Left lung (tissue), 14 donors: ENCODE measurements at places on chromosomes 2 and 18. TPM values are rescaled to one million over a fixed set of nuclear protein-coding genes. Genes with fewer than 3 reads are reported as not detected.

Gene FECH
- total RNA-seq: 27.9 TPM

GRCh38 chr2:184633726-184634125, 35.4 kb downstream of the ZNF804A start:
- no peak overlapping the region for H3K4me3 ChIP-seq
- H3K36me3 ChIP-seq: no peaks in the 10 kb centered on the region
- H3K27ac ChIP-seq: no peak overlapping the region
- DNase-seq: no peak

- no peaks in the 10 kb centered on the region for H3K4me1 ChIP-seq
- no peak overlapping the region for H3K4me3 ChIP-seq
- H3K27me3 ChIP-seq: no peaks in the 10 kb centered on the region
- DNase-seq: no peak
- no peak overlapping the region for H3K27ac ChIP-seq
Observed at GRCh38 chr2:55779459-55780421, 86.1 kb upstream of the PNPT1 start.

DNA sequence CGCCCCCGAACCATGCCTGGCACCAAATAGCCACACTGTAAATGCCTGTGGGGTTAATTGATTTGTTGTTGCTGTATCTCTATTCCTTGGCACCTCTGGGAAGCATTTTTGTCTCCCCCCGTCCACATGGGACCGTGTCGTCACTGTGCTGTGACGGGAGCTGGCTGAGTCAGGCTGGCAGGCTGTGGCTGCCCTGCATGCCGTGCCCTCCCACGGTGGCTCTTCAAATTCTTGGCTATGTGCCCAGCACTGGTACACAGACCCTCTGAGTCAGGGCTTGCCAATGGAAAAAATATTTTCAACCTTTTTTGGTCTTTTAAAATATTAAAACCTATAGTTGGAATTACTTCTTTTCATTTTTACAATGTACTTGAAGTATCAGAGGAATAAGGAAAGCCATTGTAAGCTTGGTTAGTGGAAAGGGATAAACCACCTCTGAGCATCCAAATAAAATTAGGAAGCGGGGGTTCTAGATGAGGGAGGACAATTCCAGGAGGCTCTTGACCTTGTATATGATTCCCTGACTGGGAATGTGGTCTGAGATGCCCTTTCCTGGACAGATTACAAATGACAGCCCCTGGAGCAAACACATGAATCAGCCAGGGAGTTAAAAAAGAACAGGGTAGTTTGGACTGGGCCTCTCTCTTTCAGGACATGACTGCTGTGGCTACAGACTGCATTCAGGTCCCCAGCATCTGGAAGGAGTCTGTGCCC, 59.4 kb downstream of the DGKD start:
- peak overlapping the region; percentile 67 for H3K27ac ChIP-seq
- H3K27me3 ChIP-seq: no peaks in the 10 kb centered on the region
- no peaks in the 10 kb centered on the region for H3K36me3 ChIP-seq
- peak; percentile 86 for DNase-seq

GRCh38 chr18:62497190-62497772, 25.5 kb upstream of the ZCCHC2 start:
- H3K27ac ChIP-seq: no peak overlapping the region
- DNase-seq: no peak
- no peak overlapping the region for H3K4me3 ChIP-seq
- H3K27me3 ChIP-seq: no peaks in the 10 kb centered on the region
- H3K4me1 ChIP-seq: peaks cover 15% of the 10 kb centered on the region

- DNase-seq: no peak
- peaks cover 40% of the 10 kb centered on the region for H3K4me1 ChIP-seq
- no peak overlapping the region for H3K27ac ChIP-seq
Observed at GRCh38 chr18:63158012-63158631, 161.4 kb downstream of the BCL2 start.

- no peaks in the 10 kb centered on the region for H3K36me3 ChIP-seq
- no peaks in the 10 kb centered on the region for H3K27me3 ChIP-seq
- H3K4me1 ChIP-seq: no peaks in the 10 kb centered on the region
- no peak for DNase-seq
- no peak overlapping the region for H3K27ac ChIP-seq
Observed at GRCh38 chr18:33837191-33837590, 259.2 kb downstream of the ASXL3 start.

Gene CD8A
- total RNA-seq: 1.5 TPM
